A673 (cell line): ENCODE measurements at places on chromosomes 11 and 22. TPM values are rescaled to one million over a fixed set of nuclear protein-coding genes. Genes with fewer than 3 reads are reported as not detected.

GRCh38 chr11:134025082-134025429, 43.8 kb upstream of the JAM3 start:
- H3K4me3 ChIP-seq = no peak overlapping the region
- DNase-seq = no peak
- H3K27ac ChIP-seq = no peak overlapping the region
- no peaks in the 10 kb centered on the region for H3K27me3 ChIP-seq
- H3K36me3 ChIP-seq = no peaks in the 10 kb centered on the region

DNA sequence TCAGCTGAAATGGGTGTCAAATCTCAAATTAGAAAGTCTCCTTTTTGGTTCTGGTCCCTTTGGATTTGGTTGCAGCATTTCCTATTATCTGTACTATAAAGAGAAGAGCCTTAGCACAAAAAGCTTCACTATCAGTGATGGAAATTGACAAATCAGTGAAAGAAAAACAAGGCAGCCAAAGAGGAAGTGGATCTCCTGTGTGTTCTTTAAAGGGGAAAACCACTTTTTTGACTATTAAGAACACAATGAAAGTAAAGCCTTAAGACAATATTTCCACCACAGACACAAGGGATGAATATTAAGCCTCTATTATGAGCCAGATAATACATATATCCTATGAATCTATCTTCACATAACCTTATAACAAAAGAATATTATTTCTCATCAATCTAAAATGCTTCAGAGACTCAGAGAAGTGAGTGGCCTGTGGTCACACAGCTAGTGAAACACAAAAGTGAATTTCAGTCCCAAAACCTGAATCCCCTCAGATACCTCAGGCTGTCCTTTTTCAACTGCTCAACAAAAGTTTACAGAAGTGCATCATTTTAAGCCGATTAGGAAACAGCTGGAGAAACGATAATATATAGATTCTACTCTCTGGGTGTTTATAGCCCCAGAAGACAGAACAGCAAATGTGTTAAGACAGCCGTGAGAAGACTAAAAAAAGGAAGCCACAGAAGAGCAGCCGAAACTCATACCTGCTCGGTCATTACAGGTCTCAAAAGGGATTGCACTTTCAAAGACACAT, 24.4 kb upstream of the FSHB start:
- DNase-seq = no peak
- peaks cover 11% of the 10 kb centered on the region for H3K27me3 ChIP-seq
- H3K4me1 ChIP-seq = no peaks in the 10 kb centered on the region
- H3K4me3 ChIP-seq = no peak overlapping the region

The IL17REL gene
- not detected in 2 replicates for total RNA-seq

DNA sequence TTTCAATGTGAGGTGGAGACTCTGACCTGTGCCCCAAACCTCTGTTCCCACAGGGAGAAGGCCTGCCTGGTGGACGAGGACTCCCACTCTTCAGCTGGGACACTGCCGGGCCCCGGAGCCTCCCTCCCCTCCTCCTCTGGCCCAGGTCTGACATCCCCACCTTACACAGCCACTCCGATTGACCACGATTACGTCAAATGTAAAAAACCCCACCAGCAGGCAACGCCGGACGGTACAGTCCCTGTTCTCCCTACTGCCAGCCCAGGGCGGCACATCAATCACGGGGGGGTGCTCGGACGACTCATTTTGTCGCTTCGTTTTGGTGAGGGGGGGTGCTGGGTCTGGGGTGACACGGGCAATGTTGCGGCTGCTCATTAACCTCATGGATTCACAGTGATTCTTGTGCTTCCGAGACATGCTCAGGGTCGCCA, 83.3 kb upstream of the SUSD2 start:
- no peak overlapping the region for H3K4me3 ChIP-seq
- H3K27ac ChIP-seq = no peak overlapping the region
- H3K4me1 ChIP-seq = no peaks in the 10 kb centered on the region
- peaks cover 22% of the 10 kb centered on the region for H3K36me3 ChIP-seq
- no peak for DNase-seq
- no peaks in the 10 kb centered on the region for H3K27me3 ChIP-seq

DNA sequence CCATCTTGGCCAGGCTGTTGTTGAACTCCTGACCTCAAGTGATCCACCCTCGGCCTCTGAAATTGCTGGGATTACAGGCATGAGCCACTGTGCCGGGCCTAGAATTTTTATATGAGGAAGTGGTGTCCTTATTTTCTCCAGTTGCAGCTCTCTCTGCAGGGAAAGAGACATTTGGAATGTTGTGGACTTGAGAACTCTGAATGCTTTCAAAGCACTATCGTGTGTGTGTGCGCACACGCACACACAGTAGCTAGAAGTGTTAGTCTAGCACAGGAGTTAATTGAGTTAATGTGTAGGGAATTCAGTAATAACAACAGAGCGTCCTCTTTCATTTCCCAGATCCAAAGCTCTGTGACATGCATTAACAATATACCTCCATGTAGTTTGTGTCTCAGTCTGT, 164.0 kb upstream of the RASSF10 start:
- H3K4me1 ChIP-seq = peaks cover 74% of the 10 kb centered on the region
- no peak overlapping the region for H3K4me3 ChIP-seq
- peak overlapping the region; percentile 64 for H3K27ac ChIP-seq

DNA sequence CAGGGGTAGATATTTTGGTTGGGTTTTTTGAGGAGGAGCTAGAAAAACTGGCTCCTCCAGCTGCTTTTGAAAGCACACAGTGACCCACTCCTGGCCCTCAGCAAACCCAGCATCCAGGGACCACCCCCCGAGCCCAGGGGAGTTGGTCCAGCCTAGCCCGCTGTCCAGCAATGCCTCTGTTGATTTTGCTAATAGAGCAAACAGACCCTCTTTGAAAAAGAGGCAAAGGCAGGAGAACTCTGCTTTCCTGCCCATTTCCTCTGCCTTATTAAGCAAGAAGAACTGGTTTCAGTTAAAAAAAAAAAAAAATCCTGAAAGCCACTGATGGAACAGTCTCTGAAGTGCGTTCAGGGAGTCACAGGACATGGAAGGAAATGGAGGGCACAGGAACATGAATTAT, 25.3 kb downstream of the ABTB2 start:
- no peaks in the 10 kb centered on the region for H3K27me3 ChIP-seq
- peaks cover 10% of the 10 kb centered on the region for H3K4me1 ChIP-seq

DNA sequence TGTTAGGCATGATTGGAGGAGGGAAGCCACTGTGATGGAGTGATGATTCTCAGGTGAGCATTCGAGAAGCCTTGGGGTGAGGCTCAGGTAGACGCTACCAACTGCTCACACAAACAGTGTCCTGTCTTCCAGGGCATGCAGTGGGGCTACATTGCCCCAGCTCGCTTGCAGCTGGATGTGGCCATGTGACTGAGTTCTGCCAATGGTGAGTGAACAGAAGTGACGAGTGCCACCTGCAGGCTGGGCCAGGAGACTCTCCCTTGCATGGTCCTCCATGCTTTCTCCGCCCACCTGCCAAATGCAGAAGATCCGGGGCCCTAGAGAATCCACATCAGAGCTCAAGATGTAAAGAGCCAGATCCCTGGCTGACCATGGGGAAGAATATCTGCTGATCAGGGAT, 195.9 kb downstream of the BCR start:
- peak; percentile 68 for DNase-seq
- no peaks in the 10 kb centered on the region for H3K4me1 ChIP-seq
- H3K4me3 ChIP-seq = no peak overlapping the region
- H3K27me3 ChIP-seq = no peaks in the 10 kb centered on the region

The CSRP3 gene
- total RNA-seq = not detected in 2 replicates

DNA sequence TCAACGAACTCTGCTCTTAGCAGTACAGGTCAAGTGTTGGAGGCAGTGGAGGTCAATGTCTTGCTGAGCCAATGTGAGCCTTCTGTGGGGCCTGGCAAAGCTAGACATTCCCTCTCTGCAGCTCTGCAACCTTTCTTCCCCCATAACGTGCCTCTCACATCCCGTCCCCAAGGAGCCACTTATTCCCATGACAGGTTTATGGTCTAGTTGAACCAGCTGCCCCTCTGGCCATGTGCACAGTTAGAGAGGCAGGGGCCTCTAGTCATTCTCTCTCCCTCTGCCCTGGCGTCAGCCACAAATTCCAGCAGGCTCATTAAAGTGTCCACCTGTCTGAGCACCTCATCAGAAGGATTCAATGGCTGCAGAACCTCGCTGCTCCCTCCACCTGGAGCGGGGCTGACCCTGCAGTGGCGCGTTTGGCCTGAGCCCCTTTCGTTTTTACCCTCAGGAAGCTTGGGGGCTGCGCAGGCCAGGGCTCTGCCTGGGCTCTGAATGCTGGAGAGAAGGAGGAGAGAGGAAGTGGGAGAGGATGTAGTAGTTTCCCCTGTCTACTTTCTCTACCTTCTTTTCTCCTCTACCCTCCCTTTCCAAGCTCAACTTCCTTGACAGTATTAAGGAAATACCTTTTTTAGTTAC, 302.1 kb upstream of the B3GAT1 start:
- H3K36me3 ChIP-seq = no peaks in the 10 kb centered on the region
- no peaks in the 10 kb centered on the region for H3K4me1 ChIP-seq
- no peak overlapping the region for H3K27ac ChIP-seq
- DNase-seq = no peak

- no peak overlapping the region for H3K4me3 ChIP-seq
- H3K4me1 ChIP-seq = peaks cover 15% of the 10 kb centered on the region
- no peak overlapping the region for H3K27ac ChIP-seq
- DNase-seq = no peak
- H3K36me3 ChIP-seq = no peaks in the 10 kb centered on the region
These were observed 11.7 kb downstream of the RAC2 start for GRCh38 chr22:37232140-37232998.

DNA sequence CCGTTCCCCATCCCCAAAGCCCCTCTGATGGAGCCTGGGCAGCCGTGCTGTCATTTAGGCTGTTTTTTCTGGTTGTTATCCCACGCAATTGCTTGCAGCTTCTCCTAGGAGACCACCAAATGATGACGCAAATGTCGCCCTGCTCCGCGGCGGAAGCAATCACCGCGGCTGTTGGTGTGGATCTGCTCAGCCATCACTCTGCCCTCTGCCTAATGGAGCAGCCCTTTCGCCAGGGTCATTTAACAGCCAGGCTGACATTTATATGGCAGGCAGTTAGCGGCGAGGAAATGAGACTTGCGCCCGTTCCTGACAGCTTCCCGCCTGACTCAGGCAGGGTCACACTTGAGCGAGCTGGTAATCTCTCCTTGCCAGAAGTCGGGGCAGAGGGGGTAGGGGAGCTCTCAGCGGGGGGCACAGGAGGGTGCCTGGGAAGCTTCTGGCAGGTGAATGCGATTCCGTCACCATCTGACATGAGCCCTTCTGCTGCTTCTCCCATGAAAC, 97.9 kb upstream of the RTL6 start:
- peak; percentile 33 for DNase-seq
- H3K27me3 ChIP-seq = no peaks in the 10 kb centered on the region
- H3K27ac ChIP-seq = no peak overlapping the region
- H3K36me3 ChIP-seq = no peaks in the 10 kb centered on the region
- H3K4me3 ChIP-seq = no peak overlapping the region
- H3K4me1 ChIP-seq = peaks cover 17% of the 10 kb centered on the region

The SCGB1C1 gene
- total RNA-seq = not detected in 2 replicates

GRCh38 chr11:118265954-118266353, 1.9 kb upstream of the MPZL2 start:
- no peaks in the 10 kb centered on the region for H3K4me1 ChIP-seq
- H3K27ac ChIP-seq = no peak overlapping the region
- peaks cover 99% of the 10 kb centered on the region for H3K27me3 ChIP-seq
- H3K36me3 ChIP-seq = no peaks in the 10 kb centered on the region
- no peak for DNase-seq
